Activated T-cell treated with anti-CD3 and anti-CD28 coated beads, Interleukin-2, amount 50 U/mL, for 4 hours (primary cell): ENCODE measurements at places on chromosomes 3 and 15.

DNA sequence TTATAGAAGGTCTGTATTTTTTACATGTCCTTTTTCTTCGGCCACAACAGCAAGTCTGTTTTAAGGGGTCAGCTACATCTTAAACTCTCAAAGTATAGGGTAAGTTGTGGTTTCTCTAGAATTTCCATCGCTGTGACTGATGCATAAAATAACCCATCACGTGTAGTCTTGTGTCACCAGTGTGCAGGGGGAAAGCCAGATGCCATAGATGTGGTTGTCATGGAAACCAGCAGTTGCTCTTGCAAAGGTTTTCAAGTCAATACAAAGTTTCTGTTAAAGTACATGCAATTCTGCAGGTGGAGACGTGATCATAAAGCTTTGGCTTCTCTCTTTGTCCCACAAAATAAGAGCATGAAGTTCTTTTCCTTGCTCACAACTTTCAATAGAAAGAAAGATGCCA is 210.3 kb upstream of the ONECUT1 start:
- DNase-seq: no peak

DNA sequence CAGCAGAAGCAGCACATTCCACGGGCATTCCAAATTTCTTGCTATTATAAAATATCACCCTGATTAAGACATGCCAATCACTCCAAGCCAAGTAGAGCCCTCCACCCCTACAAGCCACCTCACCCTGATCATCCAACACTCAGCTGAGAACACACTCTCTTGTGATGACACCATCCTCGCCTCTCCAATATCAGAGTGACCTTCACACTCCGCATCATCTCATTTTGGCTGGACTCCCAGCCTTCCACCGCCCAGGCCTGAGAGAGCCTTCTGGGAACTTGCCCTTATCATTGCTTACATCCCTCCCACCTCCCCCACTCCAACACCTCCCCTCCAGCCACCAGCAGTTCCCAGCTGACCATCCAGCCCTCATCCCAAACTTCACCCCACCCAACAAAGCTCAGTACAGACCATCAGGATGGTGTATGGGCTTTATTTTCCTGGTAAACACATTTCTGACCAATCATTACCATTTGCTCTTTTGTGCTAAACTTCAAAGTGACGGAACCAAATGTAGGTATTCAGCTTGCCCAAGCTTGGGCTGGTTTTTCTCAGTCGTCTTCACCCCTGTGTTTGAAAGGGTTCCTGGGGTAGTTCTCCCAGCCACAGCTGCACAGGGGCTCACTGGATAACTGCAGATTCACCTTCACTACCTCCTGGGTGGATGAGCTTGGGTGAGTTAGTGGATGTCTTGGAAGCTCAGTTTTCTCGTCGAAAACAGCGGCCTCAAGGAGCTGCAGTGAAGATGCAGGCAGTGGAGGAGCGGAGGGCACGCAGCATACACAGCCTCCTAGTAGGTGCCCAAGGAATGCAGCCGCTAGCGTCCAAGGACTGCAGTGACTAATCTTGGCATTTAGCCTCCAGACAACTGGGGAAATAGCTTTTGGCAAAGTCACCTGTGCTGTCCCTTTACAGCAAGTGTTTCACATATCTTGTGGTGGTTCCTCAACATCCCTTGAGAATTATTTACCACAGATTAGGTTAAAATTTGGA is 115.1 kb downstream of the LIPC start:
- DNase-seq: no peak

- no peak for DNase-seq
Measured at GRCh38 chr15:69727121-69727924, 274.7 kb downstream of the RPLP1 start.

- DNase-seq: no peak
Measured at GRCh38 chr3:150414258-150414657, 6.2 kb downstream of the TSC22D2 start.

DNA sequence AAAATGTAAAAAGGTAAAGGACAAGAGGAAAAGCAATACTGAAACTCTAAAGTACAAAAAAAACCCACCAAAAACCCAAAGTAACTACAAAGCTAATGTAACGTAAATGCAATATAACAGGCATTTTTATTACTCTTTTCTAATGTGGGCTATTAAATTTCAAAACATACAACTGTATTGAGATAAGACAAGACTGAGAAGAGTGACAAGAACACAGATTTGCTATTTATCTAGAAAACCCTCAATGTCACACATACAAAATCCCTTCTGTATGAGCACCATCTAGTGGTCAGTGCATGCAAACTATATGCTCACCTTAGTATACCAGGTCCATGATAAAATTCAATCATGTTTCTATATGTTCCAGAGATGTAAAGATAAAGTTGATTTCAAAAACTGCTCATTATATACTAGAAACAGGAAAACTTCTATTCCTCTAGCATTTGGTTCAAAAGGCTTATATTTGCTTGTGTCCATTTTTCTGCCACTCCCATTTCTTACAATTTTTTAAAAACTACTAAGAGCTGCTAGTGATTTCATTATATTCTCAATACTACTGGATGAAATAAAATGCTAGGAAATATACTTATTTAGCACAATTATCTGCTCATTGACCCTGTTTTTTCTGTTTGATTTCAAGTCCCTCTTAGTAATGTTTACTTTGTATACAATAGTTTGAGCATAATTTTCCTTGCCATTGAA is 111.4 kb downstream of the DLG1 start:
- DNase-seq: no peak

- DNase-seq: no peak
Measured at GRCh38 chr3:98722389-98722788, 40.8 kb upstream of the ST3GAL6 start.

DNA sequence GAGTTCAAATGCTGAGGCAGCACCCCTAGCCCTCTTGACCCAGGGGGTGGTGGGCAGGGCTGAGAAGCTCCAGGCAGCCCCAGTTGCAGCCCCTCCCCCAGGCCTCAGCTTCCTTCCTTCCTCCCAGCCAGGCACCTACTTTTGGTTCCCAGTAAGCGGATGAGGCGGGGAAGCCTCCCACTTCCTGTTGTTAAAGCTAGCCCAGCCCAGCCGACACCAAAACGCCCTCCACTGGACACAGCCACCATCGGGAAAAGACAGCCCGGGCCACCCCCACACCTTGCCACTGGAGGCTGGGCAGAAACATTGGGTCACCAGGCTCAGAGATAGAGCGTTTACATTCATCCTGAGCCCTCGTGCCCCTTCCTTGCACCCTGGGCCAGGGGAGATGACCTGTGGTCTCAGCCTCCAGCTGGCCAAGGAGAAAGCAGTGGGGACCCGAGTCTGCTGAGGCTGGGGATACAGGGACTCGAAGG is 3.5 kb downstream of the DUSP7 start:
- no peak for DNase-seq

- DNase-seq: no peak
Measured at GRCh38 chr3:52880474-52880873, 16.9 kb downstream of the STIMATE start.

- no peak for DNase-seq
Measured at GRCh38 chr15:39595338-39596221, 14.7 kb downstream of the THBS1 start.

- DNase-seq: no peak
Measured at GRCh38 chr3:153138276-153139210, 23.5 kb upstream of the RAP2B start.

DNA sequence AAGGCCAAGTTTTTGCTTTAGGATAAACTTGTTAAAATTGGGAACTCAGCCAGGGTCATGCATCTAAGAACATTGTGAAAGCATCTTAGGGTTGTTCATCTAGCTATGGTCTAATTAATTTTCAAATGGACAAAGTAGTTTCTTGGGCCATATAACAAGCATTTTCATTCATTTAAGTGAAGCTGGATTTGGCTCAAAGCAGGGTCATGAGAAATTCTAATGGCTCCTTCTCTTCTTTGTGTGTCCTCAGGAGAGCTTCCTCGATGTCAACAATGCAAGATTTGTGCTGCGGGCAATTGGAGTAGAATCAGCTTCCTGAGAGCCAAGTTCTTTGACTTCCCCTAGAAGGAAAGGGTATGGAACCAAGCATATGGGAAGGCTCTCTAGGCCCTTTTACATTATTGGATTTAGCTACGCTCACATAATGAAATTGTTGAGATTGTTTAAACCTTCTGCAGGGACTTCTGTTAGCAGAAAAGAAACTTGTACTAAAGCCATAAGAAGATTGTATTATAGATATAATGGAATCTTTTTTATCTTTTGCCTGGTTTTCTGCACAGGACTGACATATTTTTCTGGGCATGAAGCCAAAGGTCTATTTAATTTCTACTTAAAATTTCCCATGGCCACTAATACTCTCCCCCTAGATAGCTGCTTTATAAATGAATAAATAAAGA is 1.8 kb upstream of the SAMMSON start:
- DNase-seq: no peak

DNA sequence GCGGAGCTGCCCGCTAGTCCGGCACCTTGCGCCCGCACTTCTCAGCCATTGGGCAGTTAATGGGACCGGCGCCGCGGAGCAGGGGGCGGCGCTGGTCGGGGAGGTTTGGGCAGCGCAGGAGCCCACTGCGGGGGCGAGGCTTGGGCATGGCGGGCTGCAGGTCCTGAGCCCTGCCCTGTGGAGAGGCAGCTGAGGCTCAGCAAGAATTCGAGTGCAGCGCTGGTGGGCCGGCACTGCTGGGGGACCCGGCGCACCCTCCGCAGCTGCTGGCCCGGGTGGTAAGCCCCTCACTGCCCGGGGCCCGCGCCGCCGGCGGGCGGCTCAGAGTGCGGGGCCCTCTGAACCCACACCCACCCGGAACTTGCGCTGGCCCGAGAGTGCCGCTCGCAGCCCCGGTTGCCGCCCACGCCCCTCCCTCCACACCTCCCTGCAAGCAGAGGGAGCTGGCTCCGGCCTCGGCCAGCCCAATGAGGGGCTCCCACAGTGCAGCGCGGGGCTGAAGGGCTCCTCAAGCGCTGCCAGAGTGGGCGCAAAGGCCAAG is 835.0 kb downstream of the TBL1XR1 start:
- no peak for DNase-seq

GRCh38 chr15:86355801-86356200 is 276.1 kb downstream of the AGBL1 start:
- DNase-seq: no peak

DNA sequence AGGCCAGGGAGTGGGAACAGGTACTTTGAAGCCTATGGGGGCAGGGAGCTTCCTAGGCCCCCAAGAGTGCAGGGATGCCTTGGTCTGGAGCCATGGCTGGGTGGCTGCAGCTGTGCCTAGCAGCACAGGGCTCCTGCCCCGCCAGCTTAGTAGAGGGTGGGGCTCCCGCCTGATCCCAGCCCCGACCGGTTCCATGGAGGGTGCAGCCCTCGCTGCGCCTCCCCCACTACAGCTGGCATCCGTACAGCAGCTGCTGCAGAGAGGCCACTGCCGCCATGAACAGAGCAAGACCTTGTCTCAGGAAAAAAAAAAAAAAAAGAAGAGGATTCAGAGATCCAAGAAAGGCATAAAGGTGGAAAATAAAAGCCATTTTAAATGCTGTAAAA is 277.2 kb downstream of the UBE2E2 start:
- no peak for DNase-seq

- DNase-seq: no peak
Measured at GRCh38 chr3:186974824-186975313, 44.5 kb downstream of the ST6GAL1 start.

DNA sequence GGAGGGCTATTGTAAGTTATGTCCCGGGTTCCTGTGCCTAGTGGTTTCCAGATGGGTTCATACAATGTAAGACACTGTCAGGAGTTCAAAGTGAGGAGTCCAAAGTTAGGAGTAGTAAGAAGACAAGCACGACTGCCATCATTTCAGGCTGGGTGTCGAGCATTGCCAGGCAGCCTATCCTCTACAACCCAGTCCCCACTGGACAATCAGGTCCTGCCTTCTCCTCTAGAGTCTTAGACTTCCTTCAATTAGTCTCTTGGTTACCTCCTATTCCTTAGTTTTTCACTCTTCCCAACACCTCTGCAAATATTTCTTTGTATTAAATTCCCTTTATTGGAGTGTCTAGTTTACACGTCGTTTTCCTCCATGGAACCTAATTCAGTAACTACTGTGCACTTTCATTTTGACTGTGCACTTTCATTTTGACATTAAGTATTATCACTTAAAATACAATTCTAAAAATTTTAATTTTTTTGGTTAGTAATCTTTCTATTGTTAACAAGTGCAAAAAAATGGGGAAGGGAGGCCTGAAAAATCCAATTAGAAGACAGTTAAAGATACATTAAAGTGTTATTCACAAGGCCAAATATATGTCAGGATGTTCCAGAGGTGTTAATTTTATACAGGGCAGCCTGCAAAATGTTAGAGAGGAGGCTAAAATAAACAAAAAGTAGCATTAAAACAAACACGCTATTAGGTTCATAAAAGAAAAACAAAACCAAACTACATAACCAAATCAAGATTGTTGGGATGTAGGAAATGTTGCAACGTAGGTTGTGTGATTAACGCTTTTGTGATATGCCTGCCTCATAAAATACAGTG is 155.3 kb downstream of the TBL1XR1 start:
- DNase-seq: no peak

- DNase-seq: no peak
Measured at GRCh38 chr15:40266828-40267304, 16.0 kb downstream of the ANKRD63 start.

- no peak for DNase-seq
Measured at GRCh38 chr15:77622934-77623754, 9.6 kb downstream of the LINGO1 start.

DNA sequence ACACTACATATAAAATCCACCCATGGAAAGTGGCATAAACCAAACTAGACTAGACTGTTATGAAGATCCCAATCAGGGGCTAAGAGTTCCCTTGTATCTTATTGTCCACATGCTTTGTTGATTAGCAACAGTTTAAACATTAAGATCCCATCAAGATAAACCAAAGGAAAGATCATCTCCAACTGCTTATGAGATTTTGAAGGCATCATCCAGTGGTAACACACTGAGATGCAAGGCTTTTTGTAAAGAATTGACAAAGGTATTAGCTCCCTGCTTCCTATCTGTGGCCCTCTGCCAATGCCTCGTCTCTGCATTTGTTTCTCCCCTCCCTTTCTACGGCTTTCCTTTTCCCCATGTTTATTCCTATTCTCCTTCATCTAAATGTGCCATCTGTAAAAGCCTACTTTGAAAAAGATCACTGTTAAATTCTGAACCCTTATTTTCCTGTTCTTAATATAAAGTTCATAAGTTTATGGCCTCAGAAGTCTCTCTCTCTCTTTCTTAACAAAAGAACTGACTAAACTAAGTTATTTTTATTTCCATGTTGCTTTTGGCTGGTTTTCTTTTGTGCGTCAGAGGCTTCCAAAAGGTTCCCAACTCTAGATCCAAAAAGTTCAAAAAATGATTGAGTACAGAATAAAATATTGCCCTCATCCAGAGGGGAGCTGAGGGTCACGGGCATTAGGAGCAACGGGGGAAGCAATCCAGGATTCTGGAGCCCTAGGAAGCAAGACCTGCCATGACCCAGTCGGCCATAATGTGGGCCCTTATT is 5.5 kb downstream of the PLD1 start:
- DNase-seq: no peak

- peak; percentile 43 for DNase-seq
Measured at GRCh38 chr3:194633349-194634004, at the start of gene TMEM44. Gene TMEM44 (minus strand): TSS chr3:194633419. CDS start chr3:194633215, 204 bp downstream.
